RCC 7860 (cell line): ENCODE measurements at places on chromosomes 3 and 15.
A peak's percentile ranks its signal among the peaks of the same experiment; 100 is the strongest.

DNA sequence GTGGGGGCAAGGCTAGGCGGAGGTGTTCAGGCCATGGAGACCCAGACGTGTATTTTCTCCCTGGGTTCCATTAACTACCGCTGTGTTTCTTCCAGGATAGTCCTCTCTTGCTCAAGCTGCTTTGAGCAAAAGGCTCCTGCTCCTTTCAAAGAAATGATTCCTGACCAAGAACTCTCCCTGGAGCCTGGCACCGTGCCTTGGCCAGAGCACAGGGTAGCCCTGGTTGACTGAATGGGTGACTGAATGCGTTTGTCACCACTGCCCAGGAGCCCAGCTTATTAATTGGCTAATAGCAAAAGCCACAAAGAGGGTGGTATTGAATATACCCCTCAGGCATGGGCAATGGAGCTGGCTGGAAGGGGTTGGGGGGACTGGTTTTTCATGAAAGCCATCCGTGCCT is 13.9 kb downstream of the RASGRF1 start:
- DNase-seq, result no peak

- DNase-seq, result no peak
Measured at GRCh38 chr3:183210862-183211341, 42.2 kb upstream of the B3GNT5 start.

GRCh38 chr3:101828691-101829436 is 20.4 kb upstream of the NFKBIZ start:
- DNase-seq, result peak; percentile 68

GRCh38 chr3:187567661-187568121 is 102.5 kb downstream of the SST start:
- DNase-seq, result peak; percentile 91

GRCh38 chr15:63073497-63074172 is 31.1 kb downstream of the TPM1 start:
- peak; percentile 48 for DNase-seq

DNA sequence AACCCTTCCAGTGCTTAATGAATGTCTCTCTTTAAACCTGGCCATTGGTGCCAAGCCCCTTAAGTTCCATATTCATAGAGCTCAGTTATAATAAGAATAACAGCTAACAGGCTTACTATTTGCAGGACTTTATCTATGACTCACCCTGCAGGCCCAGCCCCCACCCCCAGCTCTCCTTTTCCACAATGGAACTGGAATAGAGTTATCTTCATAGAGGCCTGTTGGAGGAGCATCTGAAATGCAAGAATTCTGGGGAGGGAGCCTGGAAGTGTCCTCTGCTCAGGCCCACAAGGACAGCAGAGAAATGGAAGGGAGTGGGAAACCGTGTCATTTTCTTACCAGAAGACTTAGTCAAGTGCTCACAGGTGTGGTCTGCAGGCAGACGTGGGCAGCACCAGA is 52.8 kb downstream of the SEMA5B start:
- DNase-seq, result no peak

DNA sequence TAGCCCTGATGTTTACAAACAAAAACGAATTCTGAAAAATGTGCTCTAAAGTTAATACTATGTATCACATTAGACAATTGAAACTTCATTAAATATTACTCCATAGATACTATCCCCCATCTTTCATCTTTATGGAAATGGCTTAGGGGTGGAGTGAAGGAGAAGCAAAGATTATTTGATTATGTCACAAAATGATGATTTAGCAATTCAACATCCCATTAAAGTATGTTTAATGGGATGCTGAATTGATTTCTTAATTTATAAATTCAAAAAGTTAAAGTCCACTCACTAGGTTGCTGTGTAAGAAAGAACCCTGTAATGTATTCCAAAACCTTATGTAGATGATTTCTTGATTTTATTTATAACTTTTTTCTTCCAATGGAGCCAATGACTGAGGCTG is 201.1 kb downstream of the WDR72 start:
- no peak for DNase-seq

DNA sequence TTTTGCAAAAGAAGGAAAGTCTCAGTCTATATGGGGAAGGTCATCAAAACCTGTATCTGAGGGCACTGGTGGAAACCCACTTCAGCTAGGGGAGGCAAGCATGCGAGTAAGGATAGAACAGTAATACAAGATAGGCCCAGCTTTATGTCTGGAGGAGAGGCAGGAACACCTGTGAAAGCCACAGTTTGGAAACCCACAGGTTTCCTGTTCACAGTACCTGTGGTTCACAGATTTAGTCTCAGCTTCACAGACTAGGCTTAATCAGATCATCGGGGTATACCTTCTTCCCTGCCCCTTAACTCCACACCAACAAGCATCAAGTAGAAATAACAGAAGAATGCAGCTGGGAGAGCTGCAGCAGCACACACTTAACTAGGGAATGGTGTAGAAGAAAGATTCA is 36.2 kb downstream of the C2CD4B start:
- no peak for DNase-seq

- no peak for DNase-seq
Measured at GRCh38 chr3:53126601-53127000, 3.6 kb downstream of the RFT1 start.
